ENCODE measurements at places on chromosomes 2 and 18.

DNA sequence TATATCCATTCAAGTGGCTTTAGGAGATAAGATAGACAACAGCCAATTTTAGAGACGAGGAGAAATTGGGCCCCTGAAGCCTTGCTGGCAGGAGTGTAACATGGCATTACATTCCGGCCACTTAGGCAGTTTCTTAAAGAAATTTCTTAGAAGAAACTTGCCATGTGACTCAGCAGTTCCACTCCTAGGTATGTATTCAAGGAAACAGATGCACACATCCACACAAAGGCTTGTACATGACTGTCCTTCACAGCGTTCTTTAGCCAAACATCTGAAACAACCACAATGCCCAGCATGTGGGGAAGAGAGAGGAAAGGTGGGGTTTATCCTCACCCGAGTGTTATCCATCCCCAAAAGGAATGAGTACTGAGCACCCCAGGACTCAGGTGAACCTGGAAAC, 107.1 kb downstream of the NFATC1 start:
- no peak for DNase-seq

DNA sequence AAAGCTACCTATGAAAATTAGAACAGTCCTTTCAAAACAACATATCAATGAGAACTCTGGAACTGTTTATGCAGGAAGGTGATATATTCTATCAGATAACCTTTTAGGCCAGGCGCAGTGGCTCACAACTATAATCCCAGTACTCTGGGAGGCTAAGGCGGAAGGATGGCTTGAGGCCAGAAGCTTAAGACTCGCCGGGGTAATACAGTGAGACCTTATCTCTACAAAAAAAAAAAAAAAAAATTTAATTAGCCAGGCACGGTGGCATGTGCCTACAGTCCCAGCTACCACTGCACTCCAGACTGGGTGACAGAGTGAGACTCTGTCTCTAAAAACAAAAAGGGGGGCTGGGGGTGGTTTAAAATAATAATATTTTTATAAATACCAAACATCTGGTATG, 77.9 kb downstream of the OSBPL1A start:
- no peak for DNase-seq

GRCh38 chr2:130852521-130853115, 15.9 kb downstream of the ARHGEF4 start:
- DNase-seq: no peak

DNA sequence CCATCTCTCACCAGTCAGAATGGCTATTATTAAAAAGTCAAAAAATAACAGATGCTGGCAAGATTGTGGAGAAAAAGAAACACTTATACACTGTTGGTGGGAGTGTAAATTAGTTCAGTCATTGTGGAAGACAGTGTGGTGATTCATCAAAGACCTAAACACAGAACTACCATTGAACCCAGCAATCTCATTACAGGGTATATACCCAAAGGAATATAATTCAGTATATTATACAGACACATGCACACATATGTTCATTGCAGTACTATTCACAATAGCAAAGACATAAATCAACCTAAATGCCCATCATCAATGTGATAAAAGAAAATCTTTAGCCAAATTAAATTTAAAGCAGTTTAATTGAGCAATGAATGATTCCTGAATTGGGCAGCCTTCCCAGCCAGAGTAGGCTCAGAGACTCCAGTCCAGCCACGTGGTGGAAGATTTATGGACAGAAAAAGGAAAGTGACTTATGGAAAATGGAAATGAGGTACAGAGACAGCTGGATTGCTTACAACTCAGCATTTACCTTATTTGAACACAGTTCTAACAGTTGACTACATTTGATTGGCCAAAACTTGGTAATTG, 377.1 kb upstream of the SLC39A10 start:
- DNase-seq: no peak

DNA sequence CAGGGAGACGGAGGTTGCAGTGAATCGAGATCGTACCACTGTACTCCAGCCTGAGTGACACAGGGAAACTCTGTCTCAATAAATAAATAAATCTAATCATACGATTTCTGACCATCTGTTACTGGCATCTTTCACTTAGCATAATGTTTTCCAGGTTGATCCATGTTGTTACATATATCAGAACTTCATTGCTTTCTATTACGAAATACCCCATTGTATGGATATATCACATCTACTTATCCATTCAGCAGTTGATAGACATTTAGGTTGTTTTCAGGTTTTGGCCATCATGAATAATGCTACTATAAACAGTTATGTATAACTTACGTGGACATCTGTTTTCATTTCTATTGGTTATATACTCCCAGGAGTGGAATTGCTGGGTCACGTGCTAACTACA, 303.9 kb downstream of the PAX3 start:
- no peak for DNase-seq

- DNase-seq: no peak
These were observed 54.1 kb downstream of the E2F6 start for GRCh38 chr2:11411768-11412448.

- no peak for DNase-seq
These were observed 124.2 kb upstream of the CCDC68 start for GRCh38 chr18:55083461-55083860.

DNA sequence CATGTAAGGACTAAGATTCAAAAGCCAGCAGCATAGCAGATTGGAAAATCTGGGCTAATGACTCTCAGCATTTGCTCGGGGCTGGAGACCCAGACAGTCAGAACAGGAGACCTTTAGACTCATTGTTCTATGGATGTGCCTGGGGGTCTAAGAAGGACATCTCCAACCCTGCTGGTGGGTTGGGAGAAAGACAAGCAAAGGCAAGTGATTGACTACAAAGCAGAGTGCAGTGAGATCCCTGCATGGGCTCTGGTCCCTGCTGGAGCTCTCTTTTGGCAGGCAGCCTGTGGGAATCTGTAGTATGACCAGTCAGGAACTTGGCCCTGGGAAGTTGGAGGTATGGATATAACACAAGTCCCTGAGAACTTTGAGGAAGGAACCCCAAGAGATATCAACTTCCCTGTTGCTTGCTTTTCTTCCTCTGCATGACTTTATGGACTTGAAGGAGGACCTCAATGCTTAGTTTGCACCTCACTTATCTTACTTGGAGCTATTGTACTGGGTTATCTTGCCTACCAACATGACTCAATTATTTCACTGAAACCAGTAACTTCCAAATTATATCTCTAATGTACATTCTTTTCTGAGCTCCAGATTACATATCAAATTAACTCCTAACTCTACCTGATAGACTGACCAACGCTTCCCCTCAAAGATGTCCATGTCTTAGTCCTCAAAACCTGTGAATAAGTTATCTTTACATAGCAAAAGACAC, 236.0 kb downstream of the CYRIA start:
- no peak for DNase-seq
